ENCODE measurements at places on chromosomes 3 and 15. TPM values are rescaled to one million over a fixed set of nuclear protein-coding genes. Genes with fewer than 3 reads are reported as not detected.

- no peak for DNase-seq
These were observed 17.4 kb upstream of the ARIH1 start for GRCh38 chr15:72456684-72457083.

GRCh38 chr15:81175496-81175895, 21.2 kb upstream of the IL16 start:
- no peak for DNase-seq

- peak; percentile 18 for DNase-seq
These were observed 11.5 kb downstream of the PLA2G4F start for GRCh38 chr15:42144841-42145375.

The PRR20G gene
- not detected for total RNA-seq

All from H7 (cell line).